Panc1 (cell line): ENCODE measurements at places on chromosomes 11 and 22.

DNA sequence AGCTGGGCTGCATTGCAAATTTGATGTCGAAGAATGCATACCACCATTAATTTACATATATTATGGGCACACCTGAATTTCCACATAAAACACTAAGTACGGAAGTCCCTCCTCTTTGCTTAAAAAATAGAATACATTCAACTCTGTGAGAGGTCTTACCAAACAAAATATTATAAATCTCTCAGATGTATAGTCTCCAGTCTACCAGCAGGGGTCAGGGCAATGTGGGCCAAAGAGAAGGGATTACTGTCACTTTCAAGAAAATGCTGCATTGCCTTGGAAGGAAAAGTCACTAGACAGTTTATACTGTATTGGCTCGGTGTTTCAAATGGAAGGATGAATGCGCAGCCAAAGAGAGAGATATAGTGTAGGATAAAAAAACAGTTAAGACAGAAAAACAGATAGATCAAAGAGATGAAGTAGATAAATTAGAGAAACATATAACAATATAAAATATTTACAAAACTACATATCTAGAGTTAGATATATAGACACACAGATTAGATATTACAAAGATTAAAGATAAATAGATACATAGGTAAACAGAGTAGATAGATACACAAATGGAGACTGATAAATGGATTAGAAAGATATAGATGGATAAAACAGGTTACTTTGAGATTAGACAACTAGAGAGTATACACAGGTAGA, 20.9 kb downstream of the SERGEF start:
- no peaks in the 10 kb centered on the region for H3K27me3 ChIP-seq
- peaks cover 6% of the 10 kb centered on the region for H3K36me3 ChIP-seq
- no peak overlapping the region for H3K4me3 ChIP-seq
- no peak overlapping the region for H3K27ac ChIP-seq

DNA sequence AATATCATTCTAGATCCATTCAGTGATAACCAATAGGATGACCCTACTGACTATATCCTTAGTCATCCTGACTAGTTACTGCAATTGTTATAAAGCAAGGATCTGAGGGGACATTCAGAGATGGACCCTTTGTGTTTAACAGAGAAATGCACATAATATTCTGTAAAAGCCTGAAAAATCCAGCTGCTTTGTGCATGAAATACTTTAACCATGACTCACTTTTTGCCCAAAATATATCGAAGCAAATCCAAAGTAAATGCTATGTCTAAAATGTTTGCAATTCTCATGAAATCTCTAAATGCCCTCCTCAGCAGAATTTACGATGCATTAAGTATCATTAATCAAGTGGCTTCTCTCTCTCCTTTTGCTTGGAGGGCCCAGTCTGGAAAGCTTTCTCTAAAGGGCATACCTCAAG, 178.8 kb upstream of the MTMR2 start:
- no peaks in the 10 kb centered on the region for H3K27me3 ChIP-seq
- no peaks in the 10 kb centered on the region; the same call in 1 of the 2 replicates for H3K4me1 ChIP-seq
- H3K4me3 ChIP-seq = no peak overlapping the region
- no peak for DNase-seq
- no peaks in the 10 kb centered on the region for H3K36me3 ChIP-seq

GRCh38 chr11:70108250-70108649, 30.1 kb downstream of the ANO1 start:
- no peaks in the 10 kb centered on the region; the same call in 1 of the 2 replicates for H3K27me3 ChIP-seq
- no peak for DNase-seq
- H3K27ac ChIP-seq = no peak overlapping the region

- no peak for DNase-seq
- no peak overlapping the region for H3K4me3 ChIP-seq
- H3K27me3 ChIP-seq = no peaks in the 10 kb centered on the region
These were observed 3.1 kb upstream of the MYEOV start for GRCh38 chr11:69290806-69291205.

DNA sequence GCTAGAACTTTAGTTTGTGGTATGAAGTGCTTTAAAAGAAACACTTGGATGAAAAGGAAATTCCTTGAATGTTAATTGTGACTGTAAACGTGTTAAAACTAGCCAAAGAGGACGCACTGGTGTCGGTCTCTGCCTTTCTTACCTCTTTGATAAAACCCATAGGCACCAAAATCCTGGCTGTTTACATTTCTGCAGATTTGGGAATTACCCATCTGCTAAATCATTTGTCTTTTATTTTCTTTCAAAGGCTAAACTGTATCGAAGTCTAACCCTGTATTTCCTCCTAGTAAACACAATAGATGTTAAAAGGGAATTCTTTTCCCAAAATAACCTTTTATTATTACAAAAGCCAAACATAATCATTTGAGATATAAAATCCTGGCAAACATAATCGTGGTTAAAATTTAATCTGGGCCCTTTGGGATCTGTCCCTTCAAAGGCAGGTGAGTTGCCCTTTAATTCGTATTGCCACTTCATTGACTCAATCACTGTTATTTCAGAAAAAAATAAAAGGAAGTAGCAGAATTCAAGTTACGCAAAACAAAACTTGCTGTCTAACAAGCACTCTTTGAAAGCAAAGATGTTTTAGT, 2.4 kb downstream of the RASSF10 start:
- peaks cover 19% of the 10 kb centered on the region for H3K27me3 ChIP-seq
- H3K4me1 ChIP-seq = no peaks in the 10 kb centered on the region
- no peak overlapping the region for H3K27ac ChIP-seq
- no peak overlapping the region for H3K4me3 ChIP-seq
- DNase-seq = no peak

DNA sequence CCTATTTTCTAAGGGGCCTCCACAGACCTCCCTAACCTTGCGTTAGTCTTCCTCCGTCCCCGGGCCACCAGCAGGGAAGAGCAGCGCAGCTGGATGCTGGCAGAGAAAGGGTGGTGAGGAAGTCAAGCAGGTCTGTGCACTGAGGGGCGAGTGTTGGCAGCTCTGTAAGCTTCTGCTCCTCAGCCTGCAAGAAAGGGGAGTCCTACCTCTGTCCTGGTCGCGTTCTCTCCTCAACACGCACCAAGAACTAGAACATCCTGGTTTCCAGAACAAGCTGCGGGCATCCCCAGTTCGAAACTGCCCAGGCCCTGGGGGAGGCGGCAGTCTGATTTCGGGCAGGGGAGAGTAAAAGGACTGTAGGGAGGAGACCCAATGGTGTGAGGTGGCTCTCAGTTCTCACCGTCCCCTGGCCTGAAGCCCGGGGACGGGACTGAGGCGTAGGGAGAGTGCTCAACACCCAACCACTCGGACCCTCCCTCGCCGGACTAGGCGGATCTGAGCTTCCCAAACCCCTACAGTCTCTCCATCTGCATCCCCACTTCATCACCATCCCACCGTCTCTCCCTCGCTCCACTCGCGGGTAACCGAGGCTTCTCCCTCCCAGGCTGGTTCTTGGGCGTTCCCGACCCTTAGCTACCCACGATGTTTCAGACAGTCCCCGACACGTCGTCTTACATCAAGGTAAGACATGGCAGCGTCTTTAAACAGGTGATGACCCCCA, 7.7 kb upstream of the FLI1 start:
- peaks cover 11% of the 10 kb centered on the region for H3K4me1 ChIP-seq
- H3K27me3 ChIP-seq = peaks cover 44% of the 10 kb centered on the region
- peak overlapping the region; percentile 45 for H3K4me3 ChIP-seq
- no peaks in the 10 kb centered on the region for H3K36me3 ChIP-seq

DNA sequence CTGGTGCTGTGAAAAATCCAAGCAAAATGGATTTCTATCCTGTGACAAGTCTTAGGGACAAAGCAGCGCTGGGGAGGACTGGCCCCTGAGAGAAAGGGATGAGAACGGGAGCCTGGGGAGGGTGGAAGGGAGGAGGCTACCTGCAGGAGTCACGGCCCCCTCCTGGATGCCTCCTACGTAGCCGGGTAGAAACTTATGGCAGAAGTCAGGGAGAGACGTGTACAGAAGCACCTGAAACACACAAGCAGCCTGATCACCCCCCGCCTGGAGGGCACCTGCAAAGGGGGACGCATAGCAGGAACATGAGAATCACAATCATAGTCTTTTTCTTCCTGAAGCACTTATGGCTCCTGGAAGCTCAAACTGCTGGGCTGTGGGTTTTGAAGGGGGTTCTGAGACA, 6.1 kb downstream of the DHCR7 start:
- DNase-seq = no peak
- H3K27me3 ChIP-seq = no peaks in the 10 kb centered on the region
- H3K4me3 ChIP-seq = no peak overlapping the region

DNA sequence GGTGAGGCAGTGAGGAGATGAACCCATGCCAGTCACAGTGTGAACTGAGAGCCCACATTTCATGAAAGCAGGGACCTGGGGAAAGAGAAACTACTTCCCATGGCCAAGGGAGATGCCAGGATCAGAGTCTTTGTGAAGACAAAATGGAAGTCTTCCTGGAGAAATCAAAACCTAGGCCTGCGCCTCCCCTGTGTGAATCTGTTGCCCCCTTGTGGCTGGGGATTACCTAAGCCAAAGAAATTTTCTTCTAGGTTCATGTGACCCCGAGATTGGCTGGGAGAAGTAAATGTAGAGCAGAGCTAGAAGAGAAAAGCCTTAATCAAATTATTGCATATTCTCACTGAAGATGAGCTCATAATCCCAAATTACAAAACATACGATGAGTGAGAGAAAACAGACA, 1075.3 kb downstream of the TBC1D22A start:
- H3K27ac ChIP-seq = no peak overlapping the region
- H3K36me3 ChIP-seq = no peaks in the 10 kb centered on the region
- DNase-seq = no peak
- no peak overlapping the region for H3K4me3 ChIP-seq
- H3K4me1 ChIP-seq = no peaks in the 10 kb centered on the region

DNA sequence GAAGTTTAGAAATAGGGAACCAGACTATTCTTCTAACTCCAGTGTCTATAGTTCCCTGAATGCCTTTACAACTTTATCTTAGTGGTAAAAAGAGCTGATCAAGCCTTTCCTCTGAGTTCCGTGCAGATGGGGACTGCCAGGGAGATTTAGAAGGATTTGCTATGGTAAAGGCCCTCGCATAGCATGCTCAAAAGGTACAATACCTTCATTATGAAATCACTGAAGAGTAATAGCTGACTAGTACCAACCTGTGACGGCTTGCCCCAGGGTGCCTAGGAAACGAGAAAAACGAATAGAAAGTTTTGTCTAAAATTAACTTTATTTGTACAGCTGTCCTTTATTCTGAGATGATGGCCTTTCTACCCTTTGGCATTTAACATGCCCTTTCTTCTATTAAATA, 150.1 kb upstream of the ARHGAP42 start:
- no peaks in the 10 kb centered on the region for H3K36me3 ChIP-seq
- H3K27me3 ChIP-seq = no peaks in the 10 kb centered on the region
- H3K4me1 ChIP-seq = no peaks in the 10 kb centered on the region
- DNase-seq = no peak
- H3K4me3 ChIP-seq = no peak overlapping the region
- H3K27ac ChIP-seq = no peak overlapping the region

DNA sequence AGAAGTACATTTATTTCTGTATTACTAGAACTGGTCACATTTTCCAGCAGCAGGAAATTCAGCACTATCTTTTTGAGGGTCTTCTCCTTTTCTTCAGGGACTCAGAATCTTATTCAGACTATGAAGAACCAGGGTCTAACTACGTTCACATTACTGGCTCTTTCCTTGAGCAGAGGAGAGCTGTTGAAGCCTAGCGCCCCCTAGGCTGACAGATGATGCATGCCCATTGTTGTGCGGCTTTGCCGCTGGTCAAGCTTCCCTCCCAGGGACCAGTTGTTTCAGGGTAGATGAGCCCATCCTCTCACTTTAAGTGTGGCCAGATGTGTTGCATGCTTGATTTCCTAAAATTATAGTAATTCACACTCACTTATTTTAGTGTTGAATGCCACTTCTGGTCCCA, 168.2 kb upstream of the PDGFD start:
- no peaks in the 10 kb centered on the region for H3K4me1 ChIP-seq
- H3K27ac ChIP-seq = no peak overlapping the region
- H3K36me3 ChIP-seq = no peaks in the 10 kb centered on the region
- H3K27me3 ChIP-seq = no peaks in the 10 kb centered on the region
